ENCODE measurements at places on chromosomes 1 and 21.
A peak's percentile ranks its signal among the peaks of the same experiment; 100 is the strongest.

- DNase-seq = no peak
Measured at GRCh38 chr1:25442178-25442577, 11.5 kb downstream of the MACO1 start.

DNA sequence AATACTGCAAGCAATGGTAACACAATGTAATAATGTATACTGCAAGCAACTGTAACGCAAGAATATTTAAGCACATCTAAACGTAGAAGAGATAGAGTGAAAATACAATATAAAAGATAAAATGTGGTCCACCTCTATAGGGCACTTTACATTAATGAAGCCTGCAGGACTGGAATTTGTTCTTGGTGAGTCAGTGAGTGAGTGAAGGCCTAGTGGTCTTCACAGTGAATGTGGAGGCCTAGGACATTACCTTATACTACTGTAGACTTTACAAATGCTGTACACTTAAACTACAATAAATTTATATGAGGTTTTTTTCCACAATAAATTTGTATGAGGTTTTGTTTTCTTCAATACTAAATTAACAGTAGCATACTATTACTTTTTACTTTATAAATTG lies 287.4 kb upstream of the SNX7 start:
- DNase-seq = no peak

DNA sequence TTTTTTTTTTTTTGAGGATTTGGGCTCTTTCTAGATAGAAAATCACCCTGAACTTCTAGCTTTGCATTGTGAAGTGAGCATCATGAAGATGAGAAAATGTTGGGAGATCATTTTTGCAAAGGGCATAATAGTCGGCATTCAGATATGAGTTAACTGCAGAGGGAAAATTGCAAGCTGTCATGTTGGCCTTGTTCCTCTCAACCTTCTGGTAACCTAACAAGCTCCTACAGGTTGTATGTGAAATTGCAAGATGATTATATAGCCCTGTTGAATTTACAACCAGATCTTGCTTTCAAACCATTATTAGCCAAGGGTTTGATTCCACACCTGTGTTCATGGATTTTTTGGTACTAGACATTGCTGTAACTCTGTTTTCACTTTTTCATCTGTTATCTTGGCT lies 2.2 kb downstream of the ELOA start:
- no peak for DNase-seq

DNA sequence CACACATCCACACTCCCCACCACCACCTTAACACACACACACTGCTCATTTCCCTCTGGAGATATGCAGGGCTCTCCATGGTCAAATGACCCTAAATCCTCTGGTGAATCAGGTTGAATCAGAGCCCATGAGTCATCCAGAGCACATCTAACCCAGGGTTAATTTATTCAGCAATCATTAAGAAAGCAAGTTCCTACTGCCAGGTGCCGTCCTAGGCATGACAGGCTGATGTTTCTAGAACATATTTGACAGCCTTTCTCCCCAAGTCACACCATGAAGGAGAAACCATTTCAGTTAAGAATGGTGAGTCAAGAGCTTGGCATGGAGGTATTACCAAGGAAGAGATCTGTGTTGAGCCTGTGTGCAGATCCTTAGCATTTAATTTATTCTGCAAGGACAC lies 194.3 kb upstream of the CAMK1G start:
- no peak for DNase-seq

GRCh38 chr1:92087542-92087941 lies 7.4 kb downstream of the BTBD8 start:
- DNase-seq = no peak

- DNase-seq = no peak
Measured at GRCh38 chr1:54417123-54417522, 10.9 kb upstream of the SSBP3 start.

DNA sequence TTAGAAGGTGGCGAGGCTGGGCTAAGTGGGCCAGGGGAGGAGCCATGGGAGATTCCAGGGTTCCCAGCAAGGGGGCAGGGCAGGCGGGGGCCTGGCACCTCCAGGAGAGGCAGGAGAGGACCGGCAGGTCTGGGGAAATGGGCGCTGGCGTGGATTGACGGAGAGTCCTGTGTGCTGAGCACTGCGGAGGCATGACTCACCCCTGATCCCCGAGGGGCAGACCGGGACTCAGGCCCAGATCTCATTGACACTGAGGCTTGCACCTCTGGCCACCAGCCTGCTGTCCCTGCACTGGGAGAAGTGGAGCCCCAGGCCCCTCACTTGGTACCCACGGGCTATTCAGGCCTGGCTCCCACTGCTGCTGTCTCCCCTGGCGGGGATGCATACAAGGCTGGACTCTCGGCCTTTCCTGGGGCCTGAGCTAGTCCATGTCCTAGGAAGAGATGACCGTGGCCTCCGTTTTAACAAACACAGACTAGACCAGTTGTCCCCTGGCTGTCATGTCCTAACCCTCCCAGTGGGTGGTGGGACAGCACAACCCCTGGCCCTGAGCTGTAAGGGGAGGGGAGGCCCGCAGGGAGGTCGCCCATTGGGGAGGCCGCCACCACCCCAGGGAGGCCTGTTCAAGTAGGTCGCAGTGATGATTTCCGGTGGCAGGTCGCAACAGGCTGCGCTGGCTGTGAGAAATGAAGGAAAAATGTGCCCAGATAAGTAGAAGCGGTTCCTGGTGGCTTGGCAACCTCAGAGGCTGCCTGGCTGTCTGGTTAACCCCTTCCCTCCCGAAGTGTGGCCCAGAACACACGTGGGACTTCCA lies 39.7 kb downstream of the RIPK4 start:
- no peak for DNase-seq

DNA sequence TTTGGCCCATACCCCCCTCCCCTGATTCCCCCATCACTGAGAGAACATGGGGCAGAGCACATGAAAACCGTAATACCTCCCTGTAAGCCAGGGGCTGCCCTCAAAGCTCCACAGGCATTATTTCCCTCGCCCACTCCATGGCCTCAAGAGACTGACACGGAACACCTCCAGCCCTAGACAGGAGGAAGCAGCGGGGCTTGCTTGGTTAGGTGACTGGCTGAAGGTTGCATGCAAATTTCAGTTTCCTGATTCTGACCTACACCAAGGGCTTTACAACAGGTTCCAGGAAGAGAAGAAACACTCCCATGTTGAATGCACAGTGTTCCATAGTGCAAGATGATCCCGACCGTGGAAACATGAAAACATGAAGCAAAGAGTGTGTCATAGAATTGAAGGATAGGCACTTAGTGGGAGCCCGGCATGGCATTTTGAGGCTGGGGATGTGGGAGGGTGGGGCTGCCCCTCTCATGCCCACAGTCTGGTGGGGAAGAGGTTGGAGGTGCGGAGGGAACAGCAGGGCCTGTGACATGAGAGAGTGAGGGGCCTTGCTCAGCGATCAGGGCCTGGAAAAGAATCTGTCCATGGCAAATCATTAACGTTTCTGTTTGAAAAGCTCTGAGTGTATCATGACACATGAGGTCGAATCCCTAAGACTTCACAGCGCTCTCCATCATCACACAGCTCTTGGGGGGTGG lies 33.5 kb downstream of the GPR137B start:
- no peak for DNase-seq

- peak; percentile 73 for DNase-seq
Measured at GRCh38 chr1:149917571-149918144, at the start of gene SV2A. Gene SV2A, minus strand, starts transcription at chr1:149917844. Its CDS starts 4,004 bp downstream, at chr1:149913840.

DNA sequence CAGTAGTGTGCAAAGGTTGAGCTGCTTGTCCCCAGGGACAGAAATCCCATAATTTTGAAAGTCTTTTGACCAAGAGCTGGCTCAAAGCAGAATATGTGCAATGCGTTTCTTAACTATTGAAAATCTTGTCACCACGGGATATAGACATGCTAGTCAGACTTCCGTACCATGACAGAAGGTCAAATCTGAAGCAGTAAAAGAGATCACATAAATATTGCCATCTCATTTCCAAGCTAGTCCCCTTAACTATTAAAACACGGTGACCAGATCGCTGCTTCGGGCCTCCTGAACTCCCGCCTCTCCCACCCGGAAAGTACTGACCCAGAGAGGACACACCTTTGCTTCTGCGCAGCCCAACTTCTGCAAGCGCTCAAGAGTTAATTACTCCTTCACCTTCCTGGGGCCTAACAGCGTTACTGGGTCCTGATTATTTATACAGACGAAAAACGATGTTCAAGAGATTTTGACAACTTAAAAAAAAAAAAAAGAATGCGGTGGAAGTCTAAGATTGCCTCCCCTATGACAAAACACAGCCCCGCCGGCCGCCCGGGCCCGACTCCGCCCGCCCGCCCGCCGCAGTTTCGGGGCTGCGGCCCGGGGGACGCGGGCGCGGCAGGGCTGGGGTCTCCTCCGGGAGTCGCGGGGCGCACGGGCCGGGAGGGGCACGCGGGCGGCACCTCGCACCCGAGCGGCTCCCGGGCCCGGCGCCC lies 692 bp downstream of the SORT1 start:
- peak; percentile 38 for DNase-seq

DNA sequence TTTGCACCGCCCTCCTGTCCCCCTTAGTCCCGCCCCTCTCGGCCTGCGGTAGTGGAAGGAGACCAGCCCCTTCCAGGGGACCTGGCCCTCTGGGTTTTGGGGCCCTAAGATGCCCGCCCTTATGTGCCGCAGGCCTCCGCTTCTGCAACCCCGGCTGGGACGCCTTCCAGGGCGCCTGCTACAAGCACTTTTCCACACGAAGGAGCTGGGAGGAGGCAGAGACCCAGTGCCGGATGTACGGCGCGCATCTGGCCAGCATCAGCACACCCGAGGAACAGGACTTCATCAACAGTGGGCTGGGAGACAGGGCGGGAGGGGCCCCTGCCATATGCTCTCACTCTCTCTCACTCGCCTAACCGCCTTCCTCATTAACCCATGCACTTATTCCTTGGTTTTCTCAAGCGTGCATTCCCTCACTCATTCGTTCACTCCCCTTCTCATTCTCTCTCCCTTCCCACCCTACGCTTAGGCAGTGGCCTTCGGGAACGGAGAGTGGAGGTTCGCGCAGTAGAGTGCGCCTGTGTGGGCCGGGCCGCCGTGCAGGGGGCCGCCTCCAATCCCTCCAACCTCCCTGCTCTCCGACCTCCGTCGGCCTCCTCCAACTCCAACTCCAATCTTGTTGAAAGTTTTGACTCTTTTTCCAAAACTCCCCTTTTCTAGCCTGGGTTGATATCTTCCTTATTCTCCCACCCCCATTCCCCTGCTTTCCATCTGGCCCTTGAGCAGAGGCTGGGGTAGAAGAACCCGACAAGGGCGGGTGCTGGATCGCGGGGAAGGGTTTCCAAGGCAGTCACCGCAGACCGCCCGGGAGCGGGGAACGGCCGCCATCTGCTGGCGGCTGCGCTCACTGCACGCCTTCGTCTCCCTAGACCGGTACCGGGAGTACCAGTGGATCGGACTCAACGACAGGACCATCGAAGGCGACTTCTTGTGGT lies 15.2 kb downstream of the BCAN start:
- DNase-seq = no peak

- no peak for DNase-seq
Measured at GRCh38 chr1:111882986-111883560, 106.4 kb downstream of the KCND3 start.

GRCh38 chr1:225318706-225319575 lies 108.9 kb downstream of the LBR start:
- peak; percentile 1 for DNase-seq

GRCh38 chr21:44771896-44772525 lies 29.6 kb downstream of the UBE2G2 start:
- no peak for DNase-seq

DNA sequence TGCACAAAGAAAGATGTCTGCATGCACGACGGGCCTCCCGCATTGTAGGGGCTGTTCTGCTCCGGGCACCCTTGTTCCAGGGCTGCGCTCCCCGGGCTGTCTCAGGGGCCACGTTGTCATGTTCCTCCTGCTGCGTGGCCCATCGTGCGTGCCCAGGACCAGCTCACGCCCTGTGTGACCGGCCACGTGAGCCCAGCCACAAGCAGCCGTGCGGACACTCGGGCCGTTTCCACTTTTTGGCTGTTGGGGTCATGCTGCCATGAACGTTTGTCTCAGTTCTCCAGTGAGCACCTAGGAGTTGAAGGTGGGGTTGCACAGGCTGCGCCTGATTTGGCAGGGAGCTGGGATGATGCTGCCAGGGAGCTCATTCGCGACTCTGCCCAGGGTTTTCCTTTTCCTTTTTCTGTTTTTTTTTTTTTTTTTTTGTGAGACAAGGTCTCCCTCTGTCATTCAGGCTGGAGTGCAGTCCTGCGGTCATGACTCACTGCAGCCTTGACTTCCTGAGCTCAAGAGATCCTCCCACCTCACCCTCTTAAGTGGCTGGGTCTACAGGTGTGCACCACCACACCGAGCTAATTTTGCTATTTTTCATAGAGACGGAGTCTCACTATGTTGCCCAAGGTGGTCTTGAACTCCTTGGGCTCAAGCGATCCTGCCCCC lies 17.4 kb downstream of the PDXK start:
- DNase-seq = no peak

GRCh38 chr1:40385437-40386358 lies 12.2 kb downstream of the SMAP2 start:
- no peak for DNase-seq

- no peak for DNase-seq
Measured at GRCh38 chr1:112061056-112061455, 71.6 kb upstream of the KCND3 start.

- no peak for DNase-seq
Measured at GRCh38 chr1:8858888-8859706, 19.4 kb downstream of the ENO1 start.

All from globus pallidus (tissue), 1 donor.